DMS 273 treated with DMSO at 0.1 percent for 48 hours (cell line): ENCODE measurements at places on chromosomes 16 and 17.

DNA sequence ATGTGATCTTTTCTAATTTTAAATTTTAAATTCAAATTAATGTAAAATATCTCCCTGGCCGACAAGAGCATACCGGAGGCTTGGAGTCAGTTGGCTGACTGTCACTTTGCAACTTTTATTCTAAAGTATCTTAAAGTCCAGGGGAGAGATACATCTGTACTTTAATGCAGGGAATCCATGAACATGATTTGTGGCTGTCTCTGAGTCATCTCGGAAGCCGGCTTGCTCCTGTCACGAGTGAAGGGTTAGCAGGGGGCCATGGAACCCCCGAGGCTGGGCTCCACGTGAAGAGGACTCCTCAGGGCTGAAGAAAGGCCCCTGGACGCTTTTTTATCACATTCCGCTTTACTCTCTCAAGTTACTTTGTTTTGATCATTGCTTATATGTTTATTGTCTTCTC, 13.3 kb downstream of the TVP23A start:
- DNase-seq = no peak

GRCh38 chr17:1638171-1638590, 7.4 kb downstream of the SCARF1 start:
- DNase-seq = no peak

GRCh38 chr17:77512062-77512946, 371.5 kb downstream of the SEC14L1 start:
- no peak for DNase-seq

DNA sequence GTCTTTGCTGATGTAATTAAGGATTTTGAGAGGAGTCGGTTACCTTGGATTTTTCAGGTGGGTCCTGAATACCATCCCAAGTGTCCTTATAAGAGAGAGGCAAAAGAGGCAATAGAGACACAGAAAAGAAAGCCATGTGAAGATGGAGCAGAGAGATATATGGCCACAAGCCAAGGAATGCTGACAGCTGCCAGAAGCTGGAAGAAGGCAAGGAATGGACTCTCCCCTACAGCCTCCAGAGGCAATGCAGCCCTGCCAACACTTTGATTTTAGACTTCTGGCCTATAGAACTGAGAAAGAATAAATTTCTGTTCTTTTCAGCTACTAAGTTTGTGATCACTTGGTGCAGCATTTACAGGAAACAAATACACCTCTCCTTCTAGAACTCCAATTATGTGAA, 8.2 kb upstream of the RNFT1 start:
- DNase-seq = no peak
